ENCODE measurements at places on chromosomes 1 and 21.

DNA sequence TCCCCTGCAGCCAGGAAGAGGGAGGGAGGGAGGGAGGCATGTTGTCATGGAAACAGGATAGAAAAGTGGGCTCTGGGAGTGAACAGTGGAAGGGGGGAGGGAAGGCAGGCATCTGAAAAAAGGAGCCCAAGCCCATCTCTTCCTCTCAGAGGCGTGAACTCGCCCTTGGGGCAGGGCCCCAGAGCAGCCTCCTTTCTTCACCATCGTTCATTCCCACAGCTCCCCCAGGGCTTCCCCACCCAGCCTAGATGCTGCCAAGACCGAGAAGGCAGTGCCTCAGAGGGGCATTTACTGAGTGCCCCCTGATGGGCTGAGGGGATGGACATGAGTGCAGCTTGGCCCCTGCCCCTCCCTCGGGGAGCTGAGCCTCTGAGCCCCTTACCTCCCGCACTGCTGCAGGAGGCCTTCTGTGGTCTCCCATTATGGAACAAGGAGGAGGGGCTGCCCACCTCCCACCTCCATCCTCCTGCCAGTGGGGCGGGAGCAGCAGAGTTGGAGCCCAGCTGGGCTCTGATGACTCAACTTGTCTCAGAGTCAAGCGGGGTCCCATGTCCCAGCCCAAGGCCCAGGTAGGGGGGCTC lies 39.1 kb upstream of the KIF21B start:
- no peak for DNase-seq

DNA sequence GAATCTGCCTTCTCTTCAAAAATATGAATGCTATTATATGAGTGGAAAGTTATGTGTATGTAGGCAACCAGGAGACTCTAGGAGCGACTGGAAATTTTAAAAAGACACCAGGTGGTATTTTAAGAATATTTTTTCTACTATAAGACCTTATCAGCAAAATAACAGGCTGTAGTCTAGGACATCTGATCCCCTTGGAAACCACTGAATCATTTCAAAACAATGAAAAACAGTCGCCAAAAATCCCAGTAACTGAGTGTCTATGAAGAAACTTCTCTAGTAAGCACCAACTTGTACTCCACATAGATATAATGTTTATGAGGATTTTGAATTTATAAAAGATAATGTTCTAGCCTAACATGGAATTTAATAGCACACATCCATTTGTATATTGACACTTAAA lies 358.5 kb downstream of the GPATCH2 start:
- DNase-seq, result no peak

DNA sequence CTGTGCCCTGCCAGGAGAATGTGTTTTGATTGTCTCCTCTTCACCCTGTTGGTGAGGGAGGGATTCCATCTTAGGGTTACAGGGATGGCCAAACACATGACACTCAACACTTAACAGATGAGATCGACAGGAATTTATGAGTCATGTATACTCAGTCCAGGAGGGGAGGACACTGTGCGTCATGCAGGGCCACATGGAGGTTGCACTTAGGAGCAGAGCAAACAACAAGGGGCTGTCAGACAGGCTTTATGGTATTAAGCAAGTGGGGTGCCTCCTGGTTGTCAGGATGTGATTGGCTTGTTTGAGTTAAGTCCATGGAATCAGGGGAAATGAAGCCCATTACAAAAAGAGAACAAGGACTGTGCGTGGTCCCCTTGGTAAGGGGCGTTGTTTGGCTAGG lies 26.9 kb downstream of the EDARADD start:
- no peak for DNase-seq

- DNase-seq, result peak; percentile 74
These were observed 69.0 kb downstream of the DHRS3 start for GRCh38 chr1:12548973-12549459.

GRCh38 chr1:168636200-168636599 lies 59.8 kb downstream of the XCL1 start:
- DNase-seq, result no peak

GRCh38 chr1:8359617-8360481 lies 41.9 kb downstream of the SLC45A1 start:
- peak; percentile 59 for DNase-seq

- no peak for DNase-seq
These were observed 9.4 kb downstream of the C1orf162 start for GRCh38 chr1:111483166-111483565.

DNA sequence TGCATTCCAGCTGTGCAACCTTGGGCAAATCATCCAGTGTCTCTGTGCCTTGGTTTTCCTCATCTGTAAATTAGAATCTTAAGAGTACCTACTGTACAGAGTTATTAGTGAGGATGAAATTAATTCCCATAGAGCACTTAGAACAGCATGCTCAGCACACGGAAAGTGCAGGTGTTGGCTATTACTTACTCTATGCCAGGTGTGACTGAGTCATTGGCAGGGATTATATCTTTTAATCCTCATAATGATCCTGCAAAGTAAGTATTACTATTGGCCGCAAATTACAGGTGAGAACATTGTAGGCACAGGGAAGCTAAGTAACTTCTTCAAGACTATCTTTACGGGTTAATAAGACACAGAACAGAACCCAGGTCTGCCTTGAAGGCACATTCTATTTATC lies 6.3 kb upstream of the UBE2U start:
- DNase-seq, result no peak

GRCh38 chr1:33096363-33097005 lies 15.5 kb downstream of the AZIN2 start:
- DNase-seq, result peak; percentile 24

All from type B pancreatic cell (in vitro differentiated cells).